ENCODE measurements at places on chromosomes 4 and X.

- DNase-seq, result no peak
Measured at GRCh38 chrX:48600226-48600625, 2.9 kb downstream of the WDR13 start.

GRCh38 chrX:33183361-33183760 lies 28.0 kb downstream of the DMD start:
- no peak for DNase-seq

- no peak for DNase-seq
Measured at GRCh38 chrX:53447441-53447840, 13.3 kb upstream of the HSD17B10 start.

GRCh38 chr4:48079972-48080391 lies 54.1 kb downstream of the TXK start:
- DNase-seq, result no peak

- no peak for DNase-seq
Measured at GRCh38 chr4:91497892-91498291, 805.9 kb upstream of the GRID2 start.

- no peak for DNase-seq
Measured at GRCh38 chrX:118780911-118781310, 42.7 kb upstream of the ZCCHC12 start.

DNA sequence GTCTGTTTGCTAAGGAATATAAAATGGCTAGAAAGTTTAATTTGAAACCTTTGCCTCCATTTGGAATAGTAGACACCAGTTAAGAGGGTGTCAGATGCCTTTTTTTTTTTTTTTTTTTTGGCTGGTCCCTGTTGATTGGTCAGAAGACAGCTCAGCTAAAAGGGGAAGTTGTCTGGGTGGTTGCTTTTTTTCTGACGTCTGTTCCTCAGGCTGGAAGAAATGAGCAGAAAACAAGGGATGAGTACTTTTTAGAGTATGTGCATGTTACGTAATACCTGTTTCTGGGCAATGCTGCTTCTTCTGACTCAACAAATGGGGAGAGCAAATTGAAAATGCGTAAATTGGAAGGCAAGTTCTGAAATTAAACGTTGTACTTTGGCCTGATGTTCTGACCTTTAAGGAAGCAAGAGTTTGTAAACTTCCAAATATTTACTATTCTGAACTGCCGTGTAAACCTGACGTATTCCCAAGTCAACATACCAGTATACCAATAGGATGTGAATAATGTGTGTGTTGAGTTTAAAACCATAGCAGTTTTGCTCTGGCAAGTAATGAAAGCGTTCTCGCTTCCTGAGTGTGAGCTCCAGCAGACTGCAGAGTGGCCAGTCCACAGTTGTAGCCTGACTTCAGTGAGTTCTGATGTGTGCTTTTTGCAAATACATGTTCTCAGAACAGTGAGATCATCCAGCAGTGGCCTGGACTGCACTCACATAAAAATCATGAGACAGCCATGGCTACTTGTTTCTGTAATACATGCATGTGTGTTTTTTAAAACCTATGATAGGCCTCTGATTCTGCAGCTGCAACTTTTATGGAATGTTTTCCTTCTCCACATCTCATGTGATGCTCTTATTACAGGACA lies 1.7 kb downstream of the SAT1 start:
- peak; percentile 73 for DNase-seq

DNA sequence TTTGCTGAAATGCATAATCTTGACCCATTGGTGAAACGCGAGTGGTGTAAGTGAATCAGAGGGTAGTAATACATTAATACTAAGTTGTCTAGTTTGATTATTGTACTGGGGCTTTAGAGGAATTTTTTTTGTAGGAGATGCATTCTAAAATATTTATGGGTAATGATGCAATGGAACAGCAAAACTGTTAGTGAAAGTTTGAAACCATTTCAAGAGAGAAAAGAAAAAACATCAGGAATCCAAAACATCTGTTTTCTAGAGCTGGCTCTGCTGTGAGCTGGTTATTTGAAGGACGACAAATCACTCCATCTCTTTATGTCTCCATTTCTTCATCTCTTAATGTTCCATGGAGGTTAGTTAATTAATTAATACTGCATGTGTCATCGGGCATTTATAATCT lies 351.9 kb upstream of the FAT1 start:
- no peak for DNase-seq

DNA sequence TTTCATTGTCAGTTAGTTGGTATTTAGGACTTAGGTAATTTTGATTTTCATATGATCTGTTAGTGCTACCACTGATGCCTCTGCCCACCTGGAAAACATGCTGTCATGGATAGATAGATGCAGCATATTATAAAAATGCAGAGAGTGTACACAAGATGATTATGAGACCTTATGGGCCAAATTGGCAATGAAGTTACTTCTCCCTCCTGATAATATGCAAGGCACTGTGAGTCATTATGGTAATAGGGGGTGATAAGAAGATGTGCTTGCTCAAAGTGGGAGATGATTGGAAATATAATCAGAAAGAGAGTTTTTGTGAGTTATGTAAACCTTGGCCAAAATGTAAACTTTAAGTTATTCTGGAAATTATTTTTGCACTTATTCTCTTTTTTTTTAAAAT lies 56.6 kb upstream of the RHOH start:
- no peak for DNase-seq

DNA sequence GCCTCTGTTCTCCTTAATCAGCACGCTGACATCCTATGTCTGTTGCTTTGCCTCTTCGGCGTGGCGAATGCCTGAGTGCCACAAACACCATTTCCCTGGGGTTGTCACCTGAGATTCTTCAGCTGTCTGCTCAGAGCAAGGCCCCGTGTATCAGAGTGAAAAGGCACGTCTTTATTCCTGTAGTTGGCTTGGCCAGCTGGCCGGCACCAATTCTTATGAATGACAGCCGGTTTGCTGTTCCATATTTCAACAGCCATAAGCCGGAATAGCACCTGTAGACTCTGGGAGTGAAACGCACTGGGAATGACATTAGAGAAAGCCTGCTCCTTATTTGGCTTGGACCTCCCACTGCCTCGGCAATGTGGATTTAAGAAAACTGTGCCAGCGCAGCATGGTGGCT lies 89.3 kb downstream of the MGST2 start:
- no peak for DNase-seq

DNA sequence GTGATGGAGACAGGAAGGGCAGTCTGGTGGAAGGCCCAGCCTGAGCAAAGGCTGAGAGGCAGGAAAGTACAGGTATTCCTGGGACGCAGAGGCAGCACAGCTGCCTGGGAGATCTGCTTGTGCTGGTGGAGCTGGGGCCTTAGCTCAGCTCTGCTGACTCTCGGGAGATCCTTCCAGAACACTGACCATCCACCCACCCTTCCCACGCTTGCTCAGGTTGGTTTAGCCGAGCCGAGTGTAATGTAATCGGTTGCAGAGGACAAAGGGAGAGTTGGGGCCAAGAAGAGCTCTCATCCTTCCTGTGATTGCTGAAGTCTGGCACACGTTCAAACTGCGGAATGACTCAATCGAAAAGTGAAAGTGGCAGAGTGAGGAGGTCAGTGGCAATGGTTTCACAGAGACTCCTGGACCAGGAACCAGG lies 43.1 kb upstream of the GPR78 start:
- DNase-seq, result no peak

GRCh38 chrX:47514533-47515235 lies 31.7 kb upstream of the ZNF41 start:
- DNase-seq, result no peak

- no peak for DNase-seq
Measured at GRCh38 chrX:110448459-110448858, 89.8 kb downstream of the RTL9 start.

DNA sequence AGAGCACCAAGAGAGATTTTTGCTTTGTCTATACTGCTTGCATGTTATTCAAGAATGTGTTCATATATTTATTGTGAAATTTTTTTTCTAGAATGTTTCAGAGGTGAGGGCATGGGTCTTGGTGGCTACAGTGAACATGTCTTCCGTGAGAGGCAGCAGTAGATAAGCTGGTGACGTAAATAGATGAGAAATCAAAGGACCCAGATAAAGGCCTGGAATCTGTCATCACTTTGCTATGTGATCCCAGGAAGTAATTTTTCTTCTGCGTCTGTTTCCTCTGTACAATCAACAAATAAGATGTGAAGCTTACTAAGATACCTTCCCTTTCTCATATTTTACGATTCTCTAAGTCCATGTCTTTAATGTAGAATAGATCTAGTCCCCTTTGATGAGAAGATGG lies 129.1 kb downstream of the COL4A6 start:
- no peak for DNase-seq

DNA sequence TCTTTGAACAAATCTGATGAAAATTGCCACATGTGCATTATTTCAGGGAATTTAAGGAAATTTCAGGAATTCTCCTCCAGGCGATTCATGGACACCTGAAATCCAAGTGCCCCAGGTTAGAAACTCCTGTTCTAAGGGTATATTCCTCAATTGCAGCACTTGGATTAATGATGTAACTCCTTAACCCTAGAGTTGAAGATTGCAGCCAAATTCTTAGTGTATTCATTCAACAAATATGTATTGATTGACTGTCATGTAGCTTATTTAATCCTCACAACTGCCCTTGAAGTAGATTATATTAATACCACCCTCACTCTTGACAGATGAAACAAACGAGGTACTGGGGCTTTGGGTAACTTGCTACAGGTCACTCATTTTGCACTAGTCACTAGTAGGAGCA lies 11.3 kb downstream of the CETN2 start:
- no peak for DNase-seq

DNA sequence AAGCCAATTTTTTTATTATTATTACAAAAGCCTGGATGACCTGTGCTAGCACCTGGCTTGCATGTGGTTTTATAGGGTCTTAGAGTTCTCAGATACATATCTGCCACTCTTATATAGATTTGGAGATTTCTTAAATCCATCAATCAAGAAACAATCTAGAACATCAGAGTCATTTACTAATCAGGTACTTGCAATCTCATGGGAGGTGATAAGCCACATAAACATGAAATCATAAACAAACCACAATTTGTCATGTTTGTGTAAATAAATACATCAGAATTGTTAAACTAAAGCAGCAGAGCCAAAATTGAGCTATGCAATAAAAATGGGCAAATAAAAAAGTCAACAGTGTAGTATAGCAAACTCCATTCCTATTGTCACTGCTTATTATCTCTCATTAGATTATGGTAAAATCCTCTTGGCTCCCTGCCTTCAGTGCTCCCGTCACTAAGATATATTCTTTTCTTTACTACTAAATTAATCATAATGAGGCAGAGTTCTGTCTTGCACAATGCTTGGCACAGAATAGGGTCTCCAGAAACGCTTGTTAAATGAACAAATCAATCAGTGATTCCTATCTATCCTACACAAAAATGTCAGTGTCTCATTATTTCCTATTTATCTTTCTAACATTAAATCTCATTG lies 108.7 kb upstream of the TTC29 start:
- no peak for DNase-seq

- no peak for DNase-seq
Measured at GRCh38 chr4:149029056-149029651, 586.9 kb upstream of the NR3C2 start.

DNA sequence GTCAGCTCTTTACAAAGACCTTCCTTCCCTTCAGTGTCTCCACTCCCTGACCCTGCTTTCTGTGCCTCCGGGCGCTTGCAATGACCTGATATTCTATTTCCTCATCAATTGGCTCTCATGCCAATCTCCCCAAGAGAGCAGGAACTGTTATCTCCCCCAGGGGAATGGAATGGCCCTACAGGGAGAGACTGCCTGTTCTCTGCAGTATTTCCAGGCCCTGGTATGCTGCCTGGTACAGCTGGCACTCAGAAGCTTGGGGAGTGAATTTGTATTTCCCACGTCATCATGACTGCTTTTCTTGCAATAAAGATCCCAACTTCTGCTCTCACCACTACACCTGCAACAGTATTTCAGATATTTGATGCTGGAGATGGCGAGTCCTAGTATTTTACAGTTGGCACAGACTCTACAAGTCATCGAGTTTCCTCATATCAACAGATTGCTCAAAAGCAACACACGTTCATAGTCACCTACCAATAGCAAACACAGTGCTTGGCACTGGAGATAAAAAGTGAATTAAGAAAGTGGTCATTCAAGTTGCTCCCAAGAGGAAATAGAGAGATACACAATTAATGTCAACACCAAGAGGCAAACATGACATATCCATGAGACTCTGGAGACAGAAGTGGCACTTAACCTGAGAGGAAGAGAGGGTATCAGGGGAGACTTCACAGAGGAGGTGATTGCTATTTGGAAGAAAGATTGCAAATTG lies 90.5 kb upstream of the EGFL6 start:
- no peak for DNase-seq

GRCh38 chr4:151948351-151949016 lies 187.7 kb upstream of the GATB start:
- DNase-seq, result no peak

DNA sequence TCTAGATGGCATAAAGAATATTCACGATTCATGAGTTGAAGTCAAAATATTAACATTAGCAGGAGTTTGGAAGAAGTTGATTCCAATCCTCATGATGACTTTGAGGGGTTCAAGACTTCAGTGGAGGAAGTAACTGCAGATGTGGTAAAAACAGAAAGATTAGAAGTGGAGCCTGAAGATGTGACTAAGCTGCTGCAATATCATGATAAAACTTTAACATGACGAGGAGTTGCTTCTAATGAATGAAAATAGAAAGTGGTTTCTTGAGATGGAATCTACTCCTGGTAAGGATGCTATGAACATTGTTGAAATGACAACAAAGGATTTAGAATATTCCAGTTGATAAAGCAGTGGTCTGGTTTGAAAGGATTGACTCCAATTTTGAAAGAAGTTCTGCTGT lies 70.1 kb upstream of the TMLHE start:
- DNase-seq, result no peak

- DNase-seq, result peak; percentile 16
Measured at GRCh38 chr4:84498203-84498934, 723 bp downstream of the NKX6-1 start.

- no peak for DNase-seq
Measured at GRCh38 chrX:5672099-5672498, 556.6 kb downstream of the NLGN4X start.

DNA sequence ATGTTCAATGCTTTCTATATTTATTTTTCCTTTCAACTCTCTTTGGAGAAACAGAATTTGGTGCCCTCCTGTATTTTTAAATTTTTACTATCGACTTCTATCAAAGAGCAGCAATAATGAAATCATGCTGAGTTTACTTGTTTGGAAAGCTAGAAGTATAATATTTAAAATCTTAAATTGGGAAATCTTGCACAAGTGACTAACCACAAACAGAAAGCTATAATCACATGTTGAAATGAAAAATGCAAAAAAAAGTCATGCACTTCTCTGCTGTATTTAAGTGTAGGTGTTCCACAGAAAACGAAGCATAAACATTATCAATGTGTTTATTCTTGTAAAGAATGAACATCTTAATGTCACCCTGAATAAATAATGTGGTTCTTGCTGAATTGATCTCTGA lies 306.1 kb downstream of the PCDH18 start:
- DNase-seq, result no peak

- DNase-seq, result no peak
Measured at GRCh38 chrX:119455264-119455663, 13.0 kb upstream of the SLC25A5 start.

- no peak for DNase-seq
Measured at GRCh38 chr4:113695328-113696169, 66.0 kb downstream of the CAMK2D start.

GRCh38 chr4:164888096-164888715 lies 11.2 kb downstream of the APELA start:
- DNase-seq, result no peak
